ENCODE measurements at places on chromosomes 3 and 15.

DNA sequence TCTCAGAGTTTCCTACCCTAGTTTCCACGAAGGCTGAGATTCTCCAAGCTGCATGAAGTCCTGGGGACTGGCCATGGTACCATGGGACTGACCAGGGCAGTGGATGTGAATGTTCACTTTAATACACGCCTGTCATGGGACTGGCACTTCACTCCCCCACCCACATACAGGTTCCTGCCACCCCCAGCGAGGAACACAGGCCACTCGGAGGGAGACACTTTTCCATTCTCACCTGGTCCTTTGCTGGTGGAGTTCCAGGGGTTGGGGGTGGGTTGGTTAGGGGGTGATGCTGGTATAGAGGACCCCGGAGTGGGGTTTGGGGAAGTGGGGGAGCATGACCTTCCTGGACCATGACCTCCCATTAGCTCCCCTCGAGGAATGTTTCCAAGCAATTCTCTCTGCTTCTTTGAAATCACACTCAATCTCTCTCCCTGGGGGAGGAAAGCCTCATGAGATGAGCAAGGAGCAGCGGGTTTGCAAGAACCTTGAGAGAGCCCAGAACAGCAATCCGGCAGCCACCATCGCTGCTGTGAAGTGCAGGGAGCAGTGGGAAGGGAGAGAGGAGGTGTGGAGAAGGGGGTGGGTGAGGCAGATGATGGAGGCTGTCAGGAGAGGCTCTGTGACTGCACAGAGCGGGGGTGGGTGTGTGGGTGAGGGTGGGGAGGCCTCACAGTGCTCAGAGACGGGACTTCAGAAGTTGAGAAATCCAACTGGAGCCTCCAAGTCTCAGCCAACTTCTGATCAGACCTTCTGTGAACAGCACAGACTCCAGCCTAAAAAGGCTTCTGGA is 69.7 kb downstream of the ADCY5 start:
- DNase-seq: no peak

DNA sequence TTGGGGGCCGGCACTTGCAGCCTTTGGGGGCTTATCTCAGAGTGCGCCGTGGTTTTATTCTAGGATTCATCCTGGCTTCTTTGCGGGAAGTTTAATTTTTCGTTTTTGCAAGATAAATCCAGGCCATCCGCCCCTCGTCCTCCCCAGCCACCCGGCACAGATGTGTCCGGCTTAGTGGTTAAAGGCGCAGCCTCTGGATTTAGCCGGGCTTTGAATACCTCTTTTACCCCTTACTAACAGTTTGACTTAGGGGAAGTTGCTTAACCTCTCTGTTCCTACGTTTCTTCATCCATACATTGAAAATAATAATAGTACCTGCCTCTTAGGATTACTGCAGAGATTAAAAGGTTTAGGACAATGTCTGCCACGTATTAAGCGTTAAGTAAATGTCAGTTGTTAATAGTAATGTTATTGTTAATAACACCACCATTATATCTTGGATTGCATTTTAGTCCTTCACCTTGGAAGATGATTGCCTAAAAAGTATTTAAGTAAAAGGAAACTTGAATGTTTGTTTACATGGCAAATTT is 714 bp downstream of the ECT2 start:
- DNase-seq: no peak

DNA sequence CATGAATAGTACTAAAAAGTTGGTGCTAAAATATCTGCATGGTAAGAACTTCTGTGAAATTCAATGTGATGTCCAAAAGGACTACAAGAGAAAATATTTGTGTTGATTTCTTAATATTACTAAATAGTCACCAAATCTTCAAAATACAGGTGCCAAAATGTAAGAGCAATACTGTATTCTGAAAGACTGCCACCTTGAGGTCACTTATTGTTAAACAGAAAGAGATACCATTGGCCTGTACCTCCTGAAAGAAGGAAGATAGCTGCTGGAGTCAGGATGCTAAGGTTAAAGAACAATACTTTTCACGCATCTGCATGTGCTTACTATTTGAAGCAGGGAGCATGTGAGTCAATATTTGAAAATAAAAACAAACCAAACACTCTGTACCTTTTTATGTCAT is 72.0 kb upstream of the LSAMP start:
- no peak for DNase-seq

- no peak for DNase-seq
These were observed 51.4 kb downstream of the CPEB1 start for GRCh38 chr15:82595766-82596165.

DNA sequence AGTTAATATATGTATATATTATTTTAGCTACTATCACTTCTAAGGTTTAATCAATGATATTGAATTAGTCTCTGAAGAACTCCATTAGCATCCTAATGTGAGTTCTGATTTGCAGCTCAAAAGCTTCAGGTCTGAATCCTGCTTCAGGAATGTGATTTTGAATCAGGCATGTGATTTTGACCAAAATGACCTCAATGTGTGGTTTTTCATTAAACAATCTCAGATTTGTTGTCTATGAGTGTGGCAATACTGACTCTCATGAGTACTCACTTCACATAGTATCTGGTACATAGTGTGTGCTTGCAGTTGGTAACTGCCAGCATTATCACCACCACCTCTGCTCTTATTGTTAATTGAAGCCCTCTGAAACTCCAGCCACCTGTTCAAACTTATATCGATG is 251.0 kb downstream of the KCNH8 start:
- no peak for DNase-seq

DNA sequence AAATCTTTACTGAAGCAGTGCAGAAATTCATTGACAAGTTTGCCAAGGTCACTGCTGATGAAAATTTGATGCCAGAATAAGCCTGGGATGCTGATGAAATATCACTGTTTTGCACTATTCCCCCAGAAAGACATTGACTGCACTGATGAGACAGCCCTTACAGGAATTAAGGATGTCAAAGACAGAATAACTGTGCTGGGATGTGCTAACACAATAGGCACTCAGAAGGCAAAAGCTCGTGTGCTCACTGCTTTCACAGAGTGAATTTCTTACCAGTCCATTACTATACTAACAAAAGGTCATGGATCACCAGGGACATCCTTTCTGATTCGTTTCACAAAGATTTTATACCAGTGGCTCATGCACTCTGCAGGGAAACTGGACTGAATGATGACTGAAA is 69.4 kb downstream of the MCF2L2 start:
- no peak for DNase-seq

GRCh38 chr3:181730934-181731333 is 19.2 kb downstream of the SOX2 start:
- DNase-seq: no peak

DNA sequence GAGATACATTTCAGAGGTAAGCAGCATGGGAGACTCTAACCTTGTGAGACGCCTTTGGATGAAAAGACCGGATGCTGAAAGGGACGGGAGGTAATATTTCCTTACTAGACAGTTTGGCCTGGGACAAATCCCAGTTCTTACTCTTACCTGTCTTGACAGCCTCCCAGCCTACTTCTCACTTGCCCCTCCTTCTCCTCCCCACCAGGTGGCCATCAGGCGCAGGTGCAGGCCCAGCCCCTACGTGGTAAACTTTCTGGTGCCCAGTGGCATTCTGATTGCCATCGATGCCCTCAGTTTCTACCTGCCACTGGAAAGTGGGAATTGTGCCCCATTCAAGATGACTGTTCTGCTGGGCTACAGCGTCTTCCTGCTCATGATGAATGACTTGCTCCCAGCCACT is 6.3 kb downstream of the HTR3D start:
- DNase-seq: no peak

DNA sequence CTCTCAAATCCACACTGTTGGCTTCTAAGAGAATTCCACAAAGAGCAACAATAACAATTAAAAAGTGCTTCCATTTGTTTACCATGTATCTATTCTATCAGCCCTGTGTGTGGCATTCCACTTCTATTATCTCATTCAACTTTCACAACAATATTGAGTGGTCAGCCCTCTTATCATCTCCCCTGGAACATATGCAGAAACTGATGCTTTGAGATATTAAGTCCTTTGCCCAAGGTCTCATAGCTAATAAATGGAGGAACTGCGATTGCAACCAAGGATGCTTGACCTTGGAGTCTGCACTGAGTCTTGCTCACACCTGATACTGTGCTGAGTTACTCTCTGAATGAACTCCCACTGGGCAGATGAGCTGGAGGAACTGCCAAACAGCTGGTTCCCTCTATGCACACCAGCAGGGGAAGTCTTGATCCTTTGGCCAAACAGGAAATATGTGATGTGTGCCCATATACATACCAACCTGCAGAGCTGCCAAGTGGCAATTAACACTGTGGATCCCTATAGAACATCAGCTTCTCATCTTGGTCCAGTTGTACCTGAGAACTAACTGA is 144.7 kb upstream of the WNT5A start:
- DNase-seq: no peak

GRCh38 chr15:92624401-92624991 is 31.1 kb downstream of the FAM174B start:
- no peak for DNase-seq

DNA sequence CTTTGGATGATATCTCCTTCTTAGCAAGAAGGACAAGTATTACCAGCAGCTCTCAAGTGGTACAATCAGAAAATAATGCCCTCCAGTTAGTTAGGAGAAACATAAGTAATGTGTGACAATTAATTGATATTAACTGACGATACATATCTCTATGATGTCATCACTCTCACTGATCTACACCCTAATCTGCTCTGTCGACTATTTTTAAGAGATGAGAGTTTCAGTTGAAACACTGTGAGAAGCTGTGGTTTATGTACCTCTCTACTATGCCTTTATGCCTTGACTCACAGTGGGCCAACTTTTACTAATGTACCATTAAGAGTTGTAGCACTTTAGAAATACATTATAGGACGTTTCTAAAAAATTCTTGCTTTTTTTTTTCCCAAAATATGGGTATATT is 8.6 kb downstream of the CEP152 start:
- no peak for DNase-seq

- DNase-seq: no peak
These were observed 379.8 kb downstream of the VPS13C start for GRCh38 chr15:61680260-61681037.

GRCh38 chr3:30475809-30476178 is 130.6 kb upstream of the TGFBR2 start:
- no peak for DNase-seq

- DNase-seq: no peak
These were observed 14.1 kb upstream of the HRH1 start for GRCh38 chr3:11140030-11140712.

DNA sequence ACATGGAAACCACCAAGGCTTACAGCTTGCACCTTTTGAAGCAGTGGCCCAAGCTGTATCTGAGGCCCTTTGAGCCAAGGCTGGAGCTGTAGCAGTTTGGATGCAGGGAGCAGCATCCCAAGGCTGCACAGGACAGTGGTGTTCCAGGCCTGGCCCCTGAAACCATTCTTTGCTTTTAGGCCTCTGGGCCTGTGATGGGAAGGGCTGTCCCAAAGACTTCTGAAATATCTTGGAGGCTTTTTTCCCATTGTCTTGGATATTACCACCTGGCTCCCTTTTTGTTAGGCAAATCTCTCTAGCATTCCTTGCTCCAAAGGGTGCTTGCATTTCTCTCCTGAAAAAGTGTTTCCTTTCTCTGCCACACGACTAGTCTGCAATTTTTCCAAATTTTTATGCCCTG is 302.8 kb upstream of the MDFIC2 start:
- no peak for DNase-seq

GRCh38 chr3:13379201-13379830 is 40.8 kb downstream of the NUP210 start:
- no peak for DNase-seq

- no peak for DNase-seq
These were observed 2.3 kb upstream of the C3orf62 start for GRCh38 chr3:49279376-49279775.

- DNase-seq: no peak
These were observed 59.9 kb downstream of the GPR176 start for GRCh38 chr15:39860200-39860599.

GRCh38 chr15:92683511-92683834 is 27.9 kb upstream of the FAM174B start:
- no peak for DNase-seq

- no peak for DNase-seq
These were observed 293.5 kb downstream of the KBTBD8 start for GRCh38 chr3:67291287-67292252.

GRCh38 chr3:125110016-125110875 is 54.4 kb upstream of the HEG1 start:
- DNase-seq: no peak

GRCh38 chr15:96348112-96349027 is 17.9 kb downstream of the NR2F2 start:
- DNase-seq: no peak

DNA sequence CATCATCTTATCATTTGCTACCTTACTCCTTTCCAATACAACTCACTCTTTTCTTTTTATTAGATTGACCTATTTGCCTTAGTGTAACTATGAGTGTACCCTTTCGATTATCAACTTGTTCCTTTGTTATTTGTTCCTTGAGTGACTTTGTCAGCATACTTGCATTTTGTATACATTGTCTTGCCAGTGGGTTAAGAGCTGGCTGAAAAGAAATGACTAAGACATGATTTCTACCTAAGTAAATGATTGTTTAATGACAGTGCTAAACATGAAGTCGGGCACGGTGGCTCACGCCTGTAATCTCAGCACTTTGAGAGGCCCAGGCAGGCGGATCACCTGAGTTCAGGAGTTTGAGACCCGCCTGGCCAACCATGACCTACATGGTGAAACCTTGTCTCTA is 1042.3 kb downstream of the TBL1XR1 start:
- DNase-seq: no peak

- no peak for DNase-seq
These were observed 7.6 kb upstream of the APEH start for GRCh38 chr3:49666592-49666991.

- no peak for DNase-seq
These were observed 1.3 kb upstream of the LRRC58 start for GRCh38 chr3:120350401-120350941.

- no peak for DNase-seq
These were observed 13.3 kb downstream of the DNAJB11 start for GRCh38 chr3:186583831-186584230.

GRCh38 chr15:33500432-33501195 is 189.8 kb downstream of the RYR3 start:
- DNase-seq: no peak

DNA sequence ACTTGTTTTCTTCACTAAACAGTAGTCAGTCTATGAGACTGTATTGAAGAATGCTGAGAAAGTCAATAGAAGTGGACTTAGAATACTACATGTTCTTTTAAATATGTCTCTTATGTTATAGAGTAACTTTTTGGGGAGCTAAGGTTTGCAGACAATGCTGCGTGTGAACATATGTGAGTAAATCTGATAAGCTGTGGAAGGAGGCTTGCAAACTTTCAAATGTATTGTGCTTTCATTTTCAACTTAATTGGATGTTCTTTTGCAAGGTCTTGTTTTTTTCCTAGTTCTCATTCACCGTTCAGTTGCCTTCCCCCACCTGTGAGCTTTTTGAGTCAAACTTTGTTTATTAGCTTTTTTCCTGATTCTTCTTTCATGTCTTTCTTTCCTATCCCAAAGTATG is 176.2 kb downstream of the LPP start:
- no peak for DNase-seq

GRCh38 chr3:81793410-81793809 is 32.0 kb upstream of the GBE1 start:
- no peak for DNase-seq

GRCh38 chr3:105513042-105513441 is 146.3 kb downstream of the ALCAM start:
- no peak for DNase-seq

Data from stimulated activated CD8-positive, alpha-beta memory T cell treated with anti-CD3 and anti-CD28 coated beads, Interleukin-2, amount 100 ng/mL, for 1 hour (primary cell).